ENCODE measurements at places on chromosomes 13 and 19.

GRCh38 chr19:15971224-15971780 lies 22.5 kb downstream of the OR10H4 start:
- no peak for DNase-seq

DNA sequence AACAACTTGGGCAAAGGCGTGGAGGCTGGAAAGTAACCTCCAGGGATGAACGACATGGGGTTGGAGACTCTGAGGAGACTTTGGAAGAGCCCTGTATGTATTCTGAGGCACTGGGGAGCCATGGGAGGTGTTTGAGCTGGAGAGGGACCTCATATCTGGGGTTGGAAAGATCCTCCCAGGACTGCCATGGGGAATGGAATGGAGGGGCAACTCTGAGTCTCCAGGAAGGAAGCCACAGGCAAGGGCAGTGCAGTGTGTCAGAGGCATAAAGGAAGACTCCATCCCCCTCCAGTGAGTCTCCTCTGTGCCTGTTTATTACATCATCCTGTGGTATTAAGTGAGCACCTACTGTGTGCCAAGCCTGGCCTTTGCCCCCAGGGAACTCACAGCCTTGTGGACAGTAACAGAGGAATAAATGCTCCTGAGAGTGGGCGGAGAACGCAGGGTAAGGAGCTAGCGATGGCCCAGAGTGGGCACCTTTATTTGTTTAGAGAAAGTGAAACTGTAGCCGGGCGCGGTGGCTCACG lies 7.7 kb downstream of the PEAK3 start:
- no peak for DNase-seq

- no peak for DNase-seq
Observed at GRCh38 chr13:98451676-98452470, 125.0 kb downstream of the STK24 start.

DNA sequence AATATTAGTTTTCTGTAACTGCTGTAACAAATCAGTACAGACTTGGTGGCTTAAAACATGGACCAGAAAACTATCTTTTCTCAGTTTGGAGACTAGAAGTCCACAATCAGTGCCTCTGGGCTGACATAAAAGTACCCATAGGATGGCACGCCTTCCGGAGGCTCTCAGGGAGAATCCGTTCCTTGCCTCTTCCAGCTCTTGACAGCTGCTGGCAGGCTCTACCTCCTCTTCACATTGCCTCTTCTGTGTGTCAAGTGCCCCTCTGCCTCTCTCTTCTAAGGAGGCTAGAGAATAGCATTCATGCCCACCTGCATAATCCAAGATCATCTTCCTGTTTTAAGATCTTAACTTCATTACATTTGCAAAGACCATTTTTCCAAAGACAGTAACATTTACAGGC lies 1194.2 kb downstream of the EFNB2 start:
- no peak for DNase-seq

- no peak for DNase-seq
Observed at GRCh38 chr13:39481491-39481890, 121.5 kb downstream of the LHFPL6 start.

DNA sequence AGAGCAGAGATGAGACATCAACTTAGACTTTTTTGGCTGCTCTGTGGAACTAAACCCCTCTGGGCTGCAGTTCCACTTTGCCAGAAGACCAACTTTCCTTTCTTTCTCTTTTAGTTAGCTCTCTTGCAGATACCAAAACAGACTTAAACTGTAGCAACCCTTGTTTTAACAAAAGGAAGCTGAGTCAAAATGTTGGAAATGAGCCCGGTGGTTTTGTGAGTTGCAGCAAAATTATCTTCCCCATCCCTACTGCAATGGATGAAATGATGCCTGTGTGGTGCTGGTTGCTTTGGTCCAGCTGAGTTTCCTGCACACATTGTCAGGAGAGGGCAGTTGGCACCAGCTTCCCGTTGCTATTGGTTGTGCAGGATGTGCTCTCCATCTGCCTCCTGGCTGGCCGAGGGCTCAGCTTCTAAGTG lies 115.3 kb downstream of the LRCH1 start:
- no peak for DNase-seq

- DNase-seq, result no peak
Observed at GRCh38 chr19:48569814-48570213, 17.8 kb downstream of the SULT2B1 start.

DNA sequence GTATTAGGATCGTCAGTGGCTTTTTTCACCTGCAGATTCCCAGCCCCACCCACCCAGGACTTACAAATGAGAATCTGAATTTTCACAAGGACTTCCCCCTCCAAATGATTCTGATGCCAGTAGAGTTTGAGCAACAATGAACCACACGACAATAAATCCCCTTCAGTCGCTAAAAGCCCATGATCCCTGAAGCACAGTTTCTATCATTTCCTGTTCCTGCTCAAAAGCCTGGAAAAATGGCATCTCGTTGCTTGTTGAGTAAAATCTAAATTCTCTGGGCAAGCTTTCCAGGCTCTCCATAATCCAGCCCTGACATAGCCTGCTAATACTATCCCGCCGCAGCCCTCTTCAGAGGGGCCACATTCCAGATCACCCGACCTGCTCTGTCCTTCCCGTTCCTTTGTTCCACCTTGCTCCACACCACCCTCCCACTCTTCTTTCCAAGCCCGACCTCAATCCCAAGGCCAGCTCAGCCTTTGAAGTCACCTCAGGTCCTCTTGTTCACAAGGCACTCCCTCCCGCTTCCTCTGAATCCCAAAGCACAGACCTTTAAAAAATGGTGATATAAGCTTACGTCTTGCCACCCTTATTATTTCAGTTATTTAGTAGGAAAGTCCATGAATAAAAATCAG lies 67.9 kb downstream of the NUFIP1 start:
- DNase-seq, result no peak

- no peak for DNase-seq
Observed at GRCh38 chr19:54517483-54517882, 14.9 kb downstream of the LAIR2 start.

DNA sequence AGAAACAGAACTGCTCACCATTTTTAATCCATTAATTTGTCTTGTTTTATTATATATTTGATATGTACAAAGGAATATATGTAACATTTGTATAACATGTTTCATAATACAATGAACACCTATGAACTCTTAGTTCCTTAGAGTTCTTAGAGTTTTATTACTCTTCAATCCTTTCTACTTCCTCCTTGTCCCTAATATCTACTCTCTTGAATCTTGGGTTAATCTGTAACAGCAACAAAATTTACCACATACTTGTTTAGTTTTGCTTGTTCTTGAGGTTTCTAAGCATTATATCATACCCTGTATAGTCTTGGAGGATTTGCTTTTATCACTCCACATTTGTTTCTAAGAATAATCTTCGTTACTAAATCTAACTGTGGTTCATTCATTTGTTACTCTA lies 151.4 kb downstream of the PDS5B start:
- no peak for DNase-seq

- DNase-seq, result no peak
Observed at GRCh38 chr19:6828306-6828697, 55.8 kb downstream of the VAV1 start.

DNA sequence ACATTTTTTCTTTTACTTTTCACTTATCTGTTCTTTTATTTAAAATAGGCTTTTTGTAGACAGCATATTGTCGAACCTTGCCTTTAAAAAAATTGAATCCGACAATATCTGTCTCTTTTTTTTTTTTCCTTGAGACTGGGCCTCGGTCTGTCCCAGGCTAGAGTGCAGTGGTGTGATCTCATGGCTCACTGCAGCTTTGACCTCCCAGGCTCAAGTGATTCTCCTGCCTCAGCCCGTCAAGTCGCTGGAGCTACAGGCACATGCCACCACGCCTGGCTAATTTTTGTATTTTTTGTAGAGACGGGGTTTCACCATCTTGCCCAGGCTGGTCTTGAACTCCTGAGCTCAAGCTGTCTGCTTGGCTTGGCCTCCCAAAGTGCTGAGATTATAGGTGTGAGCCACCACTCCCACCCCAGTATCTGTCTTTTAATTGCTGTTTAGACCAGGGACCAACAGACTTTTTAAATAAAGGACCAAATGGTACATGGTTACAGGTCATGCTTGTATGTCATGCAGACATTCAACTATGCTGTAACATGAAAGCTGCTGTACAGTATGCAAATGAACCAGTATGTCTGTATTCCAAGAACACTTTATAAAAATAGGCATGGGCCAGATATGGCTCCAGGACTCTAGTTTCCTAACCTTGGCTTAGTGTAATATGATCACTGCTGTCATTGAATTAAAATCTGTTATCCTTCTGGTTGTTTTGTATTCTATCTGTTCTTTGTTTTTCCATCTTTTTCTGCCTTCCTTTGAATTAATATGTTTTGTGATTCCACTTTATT lies 80.3 kb downstream of the GJA3 start:
- no peak for DNase-seq
